ENCODE measurements at places on chromosomes 12 and 14.

DNA sequence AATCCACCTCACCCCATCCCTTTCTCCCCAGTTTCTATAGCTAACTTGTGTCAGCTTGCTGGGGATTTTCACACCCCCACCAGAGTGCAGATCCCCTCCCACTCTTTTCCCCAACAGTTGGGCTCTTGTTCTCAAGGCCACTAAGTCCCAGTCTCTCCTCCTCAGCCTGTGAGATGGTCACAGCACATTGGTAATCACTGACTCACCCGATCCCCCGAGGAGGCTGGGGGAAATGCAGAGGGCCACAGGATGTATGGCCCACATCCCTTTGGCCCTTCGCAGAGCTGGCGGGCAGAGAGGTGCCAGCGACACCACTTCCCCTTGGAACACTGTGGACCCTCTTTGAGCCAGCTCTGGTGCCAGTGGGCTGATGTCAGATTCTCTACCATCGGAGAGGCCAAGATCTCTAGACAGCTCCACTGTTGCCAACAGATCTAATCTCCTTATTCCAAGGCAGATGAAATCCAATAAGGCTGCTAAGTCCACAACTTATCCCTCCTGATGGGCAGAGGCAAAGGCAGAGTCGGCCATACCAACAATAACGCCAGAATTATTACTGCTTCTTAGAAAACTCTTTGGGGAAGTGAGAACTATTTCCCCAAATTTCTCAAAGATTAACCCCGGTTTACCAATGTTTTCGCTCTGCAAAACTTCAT lies 1.6 kb downstream of the FMNL3 start:
- peak; percentile 90 for DNase-seq

- no peak for DNase-seq
Observed at GRCh38 chr12:104463368-104463767, 6.6 kb downstream of the CHST11 start.

GRCh38 chr14:20934148-20934762 lies 21.0 kb upstream of the RNASE2 start:
- no peak for DNase-seq

GRCh38 chr14:33035416-33036194 lies 96.9 kb downstream of the NPAS3 start:
- no peak for DNase-seq

DNA sequence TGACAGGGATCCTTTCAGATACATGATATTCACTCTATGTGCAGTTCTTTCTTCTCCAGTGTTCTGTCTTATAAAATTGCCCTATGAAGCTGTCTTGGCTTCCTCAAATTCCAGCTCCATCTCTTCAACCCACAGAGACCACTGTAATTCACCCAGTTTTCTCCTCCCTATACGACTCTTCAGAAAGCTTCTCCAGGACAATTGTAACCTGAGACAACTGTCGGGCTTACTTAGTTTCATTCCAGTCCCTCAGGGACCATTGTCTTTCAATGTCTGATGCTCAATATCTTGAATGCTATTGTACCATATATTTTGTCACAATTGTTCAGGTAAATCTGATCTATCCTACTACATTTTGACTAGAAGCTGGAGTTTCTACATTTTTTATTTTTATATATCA lies 345.3 kb downstream of the RPL10L start:
- no peak for DNase-seq

DNA sequence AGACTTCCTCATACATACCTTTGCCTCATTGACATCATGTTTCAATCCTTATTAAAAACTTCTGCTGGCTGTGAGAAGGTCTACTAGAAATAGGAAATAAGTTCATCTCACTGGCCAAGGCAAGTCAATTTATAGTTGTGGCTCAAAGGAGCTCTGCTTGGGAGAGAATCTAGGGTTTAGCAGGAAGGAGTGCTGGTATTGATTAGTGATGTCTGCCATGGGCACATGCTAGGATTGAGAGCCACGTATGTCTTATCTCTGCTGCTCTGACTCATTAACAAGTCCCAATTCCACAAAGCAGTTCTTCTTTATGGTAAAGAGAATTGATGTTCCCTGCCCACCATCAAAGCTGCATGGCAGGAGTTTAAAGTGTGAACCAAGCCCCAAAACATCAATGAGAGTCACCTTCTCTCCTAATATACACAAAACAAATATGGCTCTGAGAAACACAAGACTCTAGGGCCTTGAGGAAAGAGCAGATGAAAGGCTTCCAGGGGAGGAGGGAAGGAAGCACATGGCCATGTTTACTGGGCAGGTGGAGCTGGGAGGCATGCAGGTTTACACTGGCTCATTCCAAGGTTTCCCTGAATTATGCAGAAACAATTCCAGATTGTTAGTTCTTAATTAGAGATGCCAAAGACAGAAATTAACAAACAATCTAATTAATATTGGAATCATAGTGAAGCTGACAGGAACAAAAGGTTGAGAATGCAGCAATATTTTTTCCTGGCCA lies 931.9 kb upstream of the TMEM132C start:
- peak; percentile 0 for DNase-seq

DNA sequence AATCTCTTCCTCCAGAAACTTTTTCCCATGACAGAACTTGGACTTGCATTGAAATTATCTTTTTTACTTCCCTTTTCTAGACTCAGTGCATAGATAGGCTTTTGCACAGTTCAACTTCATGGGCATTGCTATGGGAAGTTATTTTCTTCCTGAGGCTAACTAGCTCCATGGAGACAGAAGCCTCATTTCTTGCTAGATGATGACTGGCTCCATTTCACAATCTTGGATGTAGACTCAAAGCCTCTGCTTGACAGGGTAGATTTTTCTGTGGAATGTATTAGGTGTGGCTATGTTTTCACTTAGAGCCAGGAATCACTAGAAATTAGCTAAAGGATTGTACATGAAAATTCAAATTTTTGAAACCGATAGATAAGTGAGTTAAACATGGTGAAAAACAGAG lies 884.1 kb upstream of the MGAT4C start:
- DNase-seq = no peak

DNA sequence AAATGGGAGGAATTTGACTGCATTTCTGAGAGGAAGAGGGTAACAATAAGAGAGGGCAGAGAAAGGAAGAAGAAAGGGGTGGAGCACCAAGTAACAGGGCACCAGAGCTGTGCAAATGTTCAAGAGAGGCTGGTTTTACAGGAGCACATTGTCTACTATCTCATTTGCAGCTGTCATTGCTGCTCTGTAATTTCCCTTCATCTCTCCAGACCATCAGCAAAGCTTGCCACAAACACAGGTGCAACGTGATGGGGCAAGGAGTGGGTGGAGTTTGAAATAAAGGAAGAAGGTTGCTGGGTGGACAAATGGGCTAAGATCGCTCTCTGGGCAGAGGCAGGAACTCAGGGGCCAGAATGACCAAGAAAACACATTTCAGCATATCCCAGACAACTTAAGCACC lies 47.9 kb upstream of the PLEKHG6 start:
- DNase-seq = no peak

DNA sequence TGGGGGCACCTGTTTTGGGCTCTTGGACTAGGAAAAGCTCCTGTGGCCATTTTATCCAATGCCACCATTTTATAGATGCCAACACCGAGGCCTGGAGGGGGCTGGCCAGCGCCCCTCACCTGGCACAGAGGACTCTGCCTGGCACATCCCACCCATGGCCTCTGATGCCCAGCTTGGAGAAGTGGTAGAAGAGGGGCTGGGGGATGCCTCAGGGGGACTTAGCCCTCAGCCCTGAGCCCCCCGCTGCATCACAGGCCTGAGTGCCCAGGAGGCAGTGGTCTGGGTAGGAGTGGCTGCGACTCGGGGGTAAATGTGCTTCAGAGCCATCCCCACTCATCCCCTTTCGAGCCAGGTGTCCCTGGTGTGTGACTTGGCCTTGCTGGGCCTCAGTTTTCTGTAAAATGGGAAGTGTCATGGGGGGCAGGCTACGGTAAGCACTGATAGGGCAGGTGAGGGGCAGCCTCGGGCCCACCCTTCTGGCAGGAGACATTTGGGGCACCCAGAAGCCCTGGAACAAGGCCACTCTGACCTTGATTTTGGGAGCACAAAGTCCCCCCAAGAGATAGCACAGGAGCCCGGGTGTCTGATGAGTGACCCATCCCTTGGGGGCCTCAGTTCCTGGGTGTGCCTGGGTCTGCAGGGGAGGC lies 22.5 kb downstream of the SH2B3 start:
- no peak for DNase-seq

- DNase-seq = no peak
Observed at GRCh38 chr14:81535396-81536164, 1.9 kb upstream of the SEL1L start.
